ENCODE measurements at places on chromosomes 6 and 20.

DNA sequence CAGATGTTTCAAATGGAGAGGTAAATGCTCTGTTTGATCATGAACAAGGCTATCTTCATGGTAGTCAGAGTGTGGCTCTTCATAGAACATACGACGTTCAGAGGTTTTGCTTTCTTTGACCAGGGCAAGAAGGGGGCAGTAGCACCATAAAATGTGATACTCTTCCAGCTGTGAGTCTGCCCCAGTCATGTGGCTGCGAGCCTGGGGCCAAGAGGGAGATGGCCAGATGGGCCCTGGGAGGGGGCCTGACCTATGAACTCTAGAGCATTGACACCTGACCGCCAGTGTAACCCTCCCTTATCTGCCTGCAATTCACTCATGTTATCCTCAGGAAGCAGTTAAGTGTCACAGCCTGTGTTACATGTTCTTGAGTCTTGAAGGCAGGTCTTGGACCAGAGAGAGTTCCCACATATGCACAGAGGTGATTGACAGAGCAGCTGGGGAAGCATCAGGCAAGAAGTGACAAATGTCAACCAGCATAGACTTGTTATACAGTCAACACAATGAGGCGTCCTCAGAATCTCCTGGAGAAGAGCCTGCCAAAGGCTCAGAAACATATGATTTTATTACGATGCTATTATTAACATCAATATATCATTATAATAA lies 55.0 kb downstream of the SCML4 start:
- DNase-seq = no peak

- DNase-seq = no peak
Measured at GRCh38 chr6:85703406-85703805, 60.7 kb upstream of the SYNCRIP start.

DNA sequence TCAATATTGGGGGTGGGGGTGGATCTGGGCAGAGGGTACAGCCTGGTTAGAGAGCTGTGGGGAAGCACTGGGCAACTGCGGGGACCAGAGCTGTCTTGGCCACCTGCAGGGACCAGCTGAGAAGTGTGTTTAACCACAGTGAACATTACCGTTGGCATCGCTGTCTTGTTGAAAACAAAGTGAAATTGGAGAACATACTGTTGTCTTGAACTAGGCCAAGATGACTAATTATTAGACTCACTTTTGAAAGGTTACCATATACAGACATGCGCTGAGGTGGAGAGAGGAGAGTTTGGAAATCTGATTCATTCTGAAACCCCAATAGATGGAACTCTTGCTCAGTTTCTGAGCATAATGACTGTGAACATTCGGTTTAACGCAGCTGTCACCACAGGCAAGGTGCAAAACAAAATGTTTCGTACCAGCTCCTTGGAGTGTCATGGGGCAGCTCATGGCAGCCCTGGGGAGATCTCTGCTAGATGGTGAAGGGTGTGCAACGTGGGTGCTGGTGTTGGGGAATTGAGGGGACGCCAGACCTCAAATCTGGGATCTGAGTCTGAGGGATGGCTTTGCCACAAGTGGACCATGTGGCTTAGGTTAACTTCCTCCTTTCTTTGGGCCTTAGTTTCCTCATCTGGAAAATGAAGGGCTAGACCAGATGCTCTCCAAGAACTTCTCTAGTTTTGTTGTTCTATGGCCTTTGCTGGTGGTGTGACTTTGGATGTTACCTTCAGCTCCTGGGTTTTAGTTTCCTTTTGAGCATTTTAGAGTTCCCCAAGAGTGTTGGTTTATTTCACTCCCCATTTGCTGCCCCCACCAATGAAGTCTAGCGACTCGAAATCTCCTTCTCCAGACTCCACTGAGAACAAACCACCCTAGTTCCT lies 24.6 kb upstream of the GTSF1L start:
- DNase-seq = peak; percentile 29

- DNase-seq = no peak
Measured at GRCh38 chr6:126198631-126199030, 141.3 kb upstream of the CENPW start.

DNA sequence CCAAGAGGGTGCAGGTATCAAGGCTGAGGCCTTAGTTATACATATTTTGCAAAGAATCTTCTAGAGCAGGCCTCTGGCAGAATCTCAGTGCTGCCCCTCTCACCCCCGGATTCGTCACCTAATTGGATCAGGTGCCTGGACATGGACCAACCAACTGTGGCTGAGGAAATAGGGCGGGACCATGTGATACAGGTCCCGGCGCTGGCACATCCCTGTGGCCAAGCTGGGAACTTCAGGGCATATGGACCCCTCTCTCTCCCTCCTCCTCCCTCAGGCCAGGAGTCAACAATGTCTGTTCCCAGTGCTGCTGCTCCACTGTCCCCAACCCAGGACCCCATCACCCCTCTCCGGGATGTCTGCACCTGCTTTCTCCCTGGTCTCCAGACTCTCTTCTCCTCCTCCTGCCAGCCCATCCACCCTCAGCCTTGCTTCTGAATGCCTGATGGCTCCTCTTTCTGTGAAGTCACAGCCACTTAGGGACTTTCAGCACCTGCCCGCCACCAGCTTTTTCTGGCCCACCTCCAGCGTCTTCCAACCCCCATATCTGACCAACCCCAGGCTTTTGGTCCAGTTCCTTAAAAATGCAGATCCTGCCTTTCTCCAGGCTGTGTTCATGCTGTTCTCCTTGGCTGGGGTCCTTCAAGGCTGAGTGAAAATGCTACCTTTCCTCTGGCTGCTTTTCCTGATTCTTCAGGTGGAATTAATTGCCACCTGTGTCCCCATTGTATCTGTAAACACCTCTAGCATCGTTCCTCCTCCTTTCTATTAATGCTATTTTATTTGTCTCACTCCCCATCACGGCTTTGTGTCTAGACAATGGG lies 19.0 kb upstream of the MLN start:
- DNase-seq = no peak

- no peak for DNase-seq
Measured at GRCh38 chr6:37155394-37156312, 14.3 kb upstream of the PIM1 start.

DNA sequence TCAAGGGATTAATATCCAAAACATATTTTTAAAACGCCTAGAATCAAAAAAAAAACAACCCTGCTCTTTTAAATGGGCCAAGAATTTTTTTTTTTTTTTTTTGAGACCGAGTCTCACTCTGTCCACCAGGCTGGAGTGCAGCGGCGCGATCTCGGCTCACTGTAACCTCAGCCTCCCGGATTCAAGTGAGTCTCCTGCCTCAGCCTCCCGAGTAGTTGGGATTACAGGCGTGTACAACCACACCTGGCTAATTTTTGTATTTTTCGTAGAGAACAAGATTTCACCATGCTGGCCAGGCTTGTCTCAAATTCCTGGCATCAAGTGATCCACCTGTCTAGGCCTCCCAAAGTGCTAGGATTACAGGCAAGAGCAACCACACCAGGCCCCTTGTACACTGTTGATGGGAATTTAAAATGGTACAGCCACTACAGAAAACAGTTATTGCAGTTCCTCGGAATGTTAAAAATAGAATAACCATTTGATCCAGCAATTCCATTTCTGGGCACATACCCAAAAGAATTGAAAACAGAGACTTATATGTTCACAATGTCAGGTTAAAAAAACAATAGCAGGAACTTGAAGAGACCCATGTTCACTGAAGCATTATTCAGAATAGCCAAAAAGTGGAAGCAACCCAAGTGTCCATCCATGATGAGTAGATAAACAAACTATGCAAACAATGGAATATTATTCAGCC lies 3.1 kb upstream of the MYL9 start:
- no peak for DNase-seq

- no peak for DNase-seq
Measured at GRCh38 chr6:109229536-109229935, 134.2 kb downstream of the CEP57L1 start.

GRCh38 chr6:85459224-85459901 lies 9.5 kb downstream of the NT5E start:
- peak; percentile 91 for DNase-seq

GRCh38 chr6:6612308-6612707 lies 23.8 kb downstream of the LY86 start:
- no peak for DNase-seq

DNA sequence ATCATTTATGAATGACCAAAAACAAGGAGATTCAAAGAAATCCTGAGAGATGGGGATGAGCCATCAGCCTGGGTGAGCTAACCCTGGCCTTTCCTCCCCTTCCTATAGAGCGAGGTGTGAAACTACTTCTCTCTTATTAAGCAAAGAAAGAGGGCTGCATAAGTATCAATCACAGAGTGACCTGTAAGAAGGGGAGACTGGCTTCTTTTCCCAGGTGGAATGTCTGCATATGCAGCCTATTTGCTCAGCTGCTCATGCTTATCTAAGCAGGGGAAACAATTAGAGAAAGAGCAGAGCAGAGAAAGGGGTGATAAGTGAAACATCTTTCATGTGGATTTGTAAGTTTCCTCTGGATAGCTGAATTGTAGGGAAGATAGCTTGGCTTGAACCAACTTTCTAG lies 160.0 kb downstream of the PKHD1 start:
- no peak for DNase-seq

DNA sequence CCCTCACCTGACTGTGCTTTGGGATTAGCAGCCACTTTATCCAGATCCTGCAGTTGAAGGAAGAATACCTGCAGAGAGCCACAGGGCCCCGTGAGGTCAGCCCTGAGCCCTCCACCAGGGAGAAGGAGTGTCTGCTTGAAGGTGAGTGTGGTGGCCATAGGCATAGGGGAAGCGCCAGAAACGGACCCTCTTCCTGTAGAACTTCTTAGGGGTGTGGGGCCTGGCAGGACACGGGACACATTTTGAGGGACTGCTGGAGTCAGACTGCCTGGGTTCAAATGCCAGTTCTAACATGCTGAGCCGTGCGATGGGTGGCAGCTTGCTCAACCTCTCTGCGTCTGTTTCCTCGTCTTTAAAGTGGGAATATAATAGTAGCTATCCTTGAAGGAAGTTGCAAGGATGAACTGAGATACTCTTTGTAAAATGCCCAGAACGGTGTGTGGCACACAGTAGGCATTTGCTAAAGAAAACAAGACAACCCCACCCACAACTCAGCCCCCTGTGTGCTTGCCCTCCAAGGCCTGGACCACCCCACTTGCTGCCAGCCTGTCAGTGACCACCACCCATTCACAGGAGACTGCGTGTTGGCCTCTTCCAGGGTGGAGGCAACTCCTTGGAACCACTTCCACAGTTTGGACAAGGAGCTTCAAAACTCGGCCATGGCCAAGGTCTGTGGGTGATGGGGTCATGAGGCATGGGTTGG lies 4.8 kb upstream of the BAK1 start:
- no peak for DNase-seq

DNA sequence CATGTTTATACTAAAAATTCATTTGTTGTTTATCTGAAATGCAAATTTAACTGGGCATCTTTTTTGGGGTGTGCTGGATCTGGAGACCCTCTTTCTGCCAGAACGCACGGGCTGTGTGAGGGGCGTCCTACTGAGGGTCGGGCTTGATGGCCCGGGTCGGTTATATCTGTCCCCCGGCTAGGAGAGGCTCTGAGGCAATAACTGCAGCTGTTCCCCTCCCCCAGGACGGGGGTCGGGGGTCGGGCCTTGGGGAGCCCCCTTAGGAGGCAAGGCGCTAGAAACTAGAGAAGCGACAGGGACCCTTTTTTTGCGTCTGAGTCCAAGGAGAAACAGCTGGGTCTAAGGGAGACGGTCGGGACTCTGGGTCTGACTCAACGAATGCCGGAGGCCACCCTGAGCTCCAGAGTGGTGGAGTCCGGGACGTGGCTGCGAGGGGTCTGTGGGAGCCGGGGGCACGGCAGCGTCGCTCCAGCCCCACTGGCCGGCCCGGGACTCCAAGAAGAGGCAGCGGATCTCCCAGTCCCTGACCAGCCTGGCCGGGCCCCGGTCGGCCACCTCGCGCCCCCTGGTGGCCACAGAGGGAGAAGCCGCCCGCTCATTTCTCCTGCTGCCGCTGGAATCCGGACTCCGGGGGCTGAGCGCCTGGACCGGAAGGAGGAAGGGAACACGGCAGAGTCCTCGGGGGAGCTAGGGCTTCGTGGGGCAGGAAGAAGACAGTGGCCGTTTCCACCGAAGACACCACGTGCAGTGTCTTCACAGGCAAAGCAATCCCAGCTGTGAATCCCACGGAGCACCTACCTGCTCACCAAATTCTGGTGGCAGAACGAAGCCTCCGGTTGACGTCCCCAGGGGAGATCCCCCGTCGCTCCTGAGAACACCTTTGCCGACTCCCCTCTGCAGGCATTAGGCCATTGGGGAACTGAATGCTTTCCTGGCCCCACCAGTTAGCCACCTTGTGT lies 24.0 kb upstream of the SCML4 start:
- DNase-seq = no peak

- no peak for DNase-seq
Measured at GRCh38 chr6:29332676-29333075, 31.2 kb downstream of the OR14J1 start.

GRCh38 chr6:63268574-63268973 lies 51.2 kb downstream of the LGSN start:
- DNase-seq = no peak

DNA sequence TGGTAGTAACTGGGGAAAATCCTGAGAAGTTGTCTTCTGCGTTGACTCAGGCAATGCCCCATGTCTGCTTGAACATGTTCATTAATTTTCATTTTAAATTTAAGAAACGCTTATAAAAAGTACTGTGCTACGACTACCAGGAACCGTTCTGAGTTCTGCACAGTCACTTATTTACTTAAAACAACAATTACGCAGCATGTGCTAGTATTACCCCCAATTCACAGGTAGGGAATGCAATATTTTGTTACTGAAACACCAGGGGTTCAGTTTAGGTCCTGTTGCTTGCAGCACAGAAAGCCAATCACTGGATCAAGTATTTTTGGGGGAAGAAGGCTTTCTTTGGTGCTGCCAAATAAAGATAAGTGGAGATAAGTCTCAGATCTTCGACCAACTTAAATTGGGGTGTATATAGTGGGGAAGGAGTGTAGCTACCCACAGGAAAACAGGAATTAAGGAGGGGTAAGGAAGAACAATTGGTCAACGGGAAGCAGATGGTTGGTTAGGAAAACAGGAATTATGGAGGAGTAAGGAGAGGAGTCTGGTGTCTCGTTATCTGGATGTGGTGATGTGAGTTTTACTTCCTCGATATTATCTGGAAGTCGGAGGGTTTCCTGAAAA lies 5.2 kb upstream of the LRP11 start:
- DNase-seq = no peak

GRCh38 chr20:62487561-62488354 lies 12.0 kb upstream of the GATA5 start:
- no peak for DNase-seq

DNA sequence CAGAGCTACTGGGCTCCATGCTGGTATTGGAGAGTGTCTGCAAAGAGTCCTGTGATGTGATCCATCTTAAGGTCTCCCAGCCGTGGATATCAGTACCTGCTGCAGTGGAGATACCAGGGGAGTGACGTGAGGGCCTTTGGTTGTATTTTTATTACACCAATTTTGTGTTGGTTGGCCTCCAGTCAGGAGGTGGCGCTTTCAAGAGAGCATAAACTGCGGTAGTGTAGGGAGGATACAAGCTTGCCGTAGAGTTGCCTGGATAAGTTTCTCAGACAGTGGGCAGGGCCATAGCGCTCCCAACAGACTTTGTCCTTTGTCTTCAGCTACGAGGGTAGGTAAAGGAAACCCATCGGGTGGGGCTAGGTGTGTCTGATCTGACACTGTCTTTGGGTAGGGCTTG lies 113.0 kb upstream of the CEP162 start:
- DNase-seq = no peak
